Activated naive CD8-positive, alpha-beta T cell treated with anti-CD3 and anti-CD28 coated beads for 36 hours (primary cell): ENCODE measurements at places on chromosomes 2 and 18.

- H3K27me3 ChIP-seq: no peaks in the 10 kb centered on the region
- DNase-seq: no peak
- H3K4me1 ChIP-seq: no peaks in the 10 kb centered on the region
- no peaks in the 10 kb centered on the region for H3K36me3 ChIP-seq
These were observed 137.3 kb downstream of the TWIST2 start for GRCh38 chr2:238985041-238985729.

- H3K27me3 ChIP-seq: no peaks in the 10 kb centered on the region
- DNase-seq: no peak
- H3K36me3 ChIP-seq: no peaks in the 10 kb centered on the region
- no peak overlapping the region for H3K4me3 ChIP-seq
- H3K27ac ChIP-seq: no peak overlapping the region
These were observed 13.1 kb downstream of the HS6ST1 start for GRCh38 chr2:128305555-128306080.

DNA sequence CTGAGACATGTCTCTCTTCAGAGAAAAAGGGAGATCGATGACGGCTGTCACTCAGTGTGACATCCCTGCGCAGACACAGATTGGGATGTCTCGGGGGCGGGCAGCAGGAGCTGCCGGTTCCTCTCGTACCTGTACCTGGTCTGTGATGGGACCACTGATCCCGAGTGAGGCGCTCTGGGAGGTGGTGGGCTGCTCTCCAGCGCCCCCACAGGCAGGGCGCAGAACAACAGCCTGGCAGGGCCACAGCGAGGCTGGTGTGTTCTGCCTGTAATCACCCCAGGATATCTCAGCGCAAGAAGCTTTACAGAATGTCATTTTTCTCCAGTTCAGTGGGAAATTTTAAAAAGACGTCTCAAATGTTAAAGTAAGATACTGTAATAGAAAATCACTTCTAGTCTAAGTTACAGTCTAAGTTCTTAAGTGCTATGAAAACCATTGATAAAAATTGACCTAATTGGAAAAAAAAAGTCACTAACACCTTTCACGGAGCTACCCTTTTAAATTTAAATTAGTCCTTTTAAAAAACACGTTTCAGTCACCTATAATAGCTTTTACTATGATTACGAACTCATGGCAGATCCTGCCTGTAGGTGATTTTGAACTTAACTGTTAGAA, 189.8 kb downstream of the SNTG2 start:
- H3K4me1 ChIP-seq: peaks cover 16% of the 10 kb centered on the region
- H3K27me3 ChIP-seq: no peaks in the 10 kb centered on the region
- peak; percentile 61 for DNase-seq
- no peak overlapping the region for H3K4me3 ChIP-seq
- peaks cover 24% of the 10 kb centered on the region for H3K36me3 ChIP-seq
- no peak overlapping the region for H3K27ac ChIP-seq

DNA sequence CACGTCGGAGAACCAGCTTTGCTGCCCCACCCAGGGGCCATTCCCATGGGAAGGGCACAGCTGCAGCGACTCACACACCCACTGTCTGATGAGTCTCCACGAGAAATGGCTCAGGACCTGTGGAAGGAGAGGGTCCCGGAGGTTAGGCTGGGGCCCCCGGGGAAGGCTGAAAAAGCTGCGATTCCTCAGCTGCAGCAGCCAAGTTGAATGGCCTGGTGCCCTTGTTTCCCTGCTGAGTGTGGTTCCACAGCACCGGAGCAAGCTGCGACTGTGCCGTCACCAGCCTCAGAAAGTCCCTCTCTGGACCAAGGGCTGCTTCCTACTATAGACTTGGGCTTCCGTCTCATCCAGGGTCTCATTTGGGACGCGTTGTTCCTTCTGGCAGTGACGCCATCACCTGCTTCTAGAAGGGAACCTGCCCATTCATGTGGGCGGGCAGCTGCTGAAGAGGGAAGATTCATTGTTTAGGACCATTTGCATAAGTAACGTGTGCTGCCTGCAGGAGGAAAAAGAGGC, 180.2 kb downstream of the INHBB start:
- H3K36me3 ChIP-seq: no peaks in the 10 kb centered on the region
- H3K27ac ChIP-seq: no peak overlapping the region
- H3K27me3 ChIP-seq: peaks cover 23% of the 10 kb centered on the region
- H3K4me3 ChIP-seq: no peak overlapping the region
- H3K4me1 ChIP-seq: no peaks in the 10 kb centered on the region
- DNase-seq: no peak
